Osteoblast (primary cell): ENCODE measurements at places on chromosomes 1 and 21. TPM values are rescaled to one million over a fixed set of nuclear protein-coding genes. Genes with fewer than 3 reads are reported as not detected.
A peak's percentile ranks its signal among the peaks of the same experiment; 100 is the strongest.

The TEX50 gene
- not detected in 2 replicates for total RNA-seq

The ELF3 gene
- total RNA-seq = under 0.01 TPM in 2 replicates

The INSRR gene
- 0.29 and 0.36 TPM in 2 replicates for total RNA-seq

The DCST2 gene
- total RNA-seq = not detected in 2 replicates

The C1orf185 gene
- total RNA-seq = not detected in 2 replicates

The NAV1 gene
- 47.0 and 47.1 TPM in 2 replicates for total RNA-seq

The DISC1 gene
- total RNA-seq = 10.3 and 11.9 TPM in 2 replicates

The FAM163A gene
- total RNA-seq = not detected in 2 replicates

The PGLYRP3 gene
- not detected in 2 replicates for total RNA-seq

GRCh38 chr1:153572569-153573015 lies 6.9 kb upstream of the S100A2 start:
- DNase-seq = peak; percentile 96

DNA sequence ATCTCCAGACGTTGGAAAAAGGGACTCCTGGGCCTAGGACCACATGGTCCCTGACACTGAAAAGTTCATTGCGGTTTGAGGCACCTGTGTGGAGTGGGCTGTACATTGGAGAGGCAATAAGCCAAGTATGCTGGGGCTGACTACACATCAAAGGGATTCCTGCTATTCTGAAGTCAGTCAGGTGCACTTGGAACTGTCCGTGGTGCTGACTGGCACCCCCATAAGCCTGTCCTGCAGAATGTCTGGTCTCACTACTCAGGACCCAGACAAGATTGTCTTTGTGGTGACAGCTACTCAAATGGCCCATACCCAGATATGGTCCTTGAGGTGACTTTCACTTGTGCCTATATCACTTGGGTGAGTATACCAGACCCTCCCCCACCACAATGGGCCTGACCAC lies 150.6 kb downstream of the RWDD3 start:
- no peak for DNase-seq

DNA sequence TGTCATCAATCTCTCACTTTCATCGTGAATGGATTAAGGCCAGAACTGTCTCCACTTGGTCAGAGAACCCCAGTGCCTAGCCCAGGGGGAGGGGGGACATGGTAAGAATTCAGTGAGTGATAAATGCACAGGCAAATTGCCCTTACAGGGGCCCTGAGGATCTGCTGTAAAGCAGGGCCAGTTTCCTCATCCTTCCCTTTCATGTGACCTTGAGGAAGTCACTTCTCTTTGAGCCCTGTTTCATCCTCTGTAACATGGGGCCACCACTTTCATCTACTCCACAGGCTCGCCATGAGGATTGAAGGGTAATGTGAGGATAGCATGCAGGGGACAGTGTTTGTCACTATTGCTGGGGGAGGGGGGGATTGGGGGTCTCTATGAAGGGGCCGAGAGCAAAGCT lies 28.1 kb upstream of the C1QA start:
- DNase-seq = peak; percentile 31

- DNase-seq = peak; percentile 90
Observed at GRCh38 chr1:109979489-109980091, 5.0 kb upstream of the AHCYL1 start.

- DNase-seq = peak; percentile 94
Observed at GRCh38 chr1:247332623-247333361, 1.1 kb upstream of the ZNF496 start.

GRCh38 chr1:77282187-77282865 lies 507 bp downstream of the AK5 start:
- DNase-seq = no peak

- no peak for DNase-seq
Observed at GRCh38 chr1:25651036-25651640, 34.5 kb downstream of the MAN1C1 start.

GRCh38 chr1:98364544-98364943 lies 297.0 kb upstream of the SNX7 start:
- no peak for DNase-seq

- no peak for DNase-seq
Observed at GRCh38 chr21:15330872-15331271, 266.1 kb upstream of the NRIP1 start.

DNA sequence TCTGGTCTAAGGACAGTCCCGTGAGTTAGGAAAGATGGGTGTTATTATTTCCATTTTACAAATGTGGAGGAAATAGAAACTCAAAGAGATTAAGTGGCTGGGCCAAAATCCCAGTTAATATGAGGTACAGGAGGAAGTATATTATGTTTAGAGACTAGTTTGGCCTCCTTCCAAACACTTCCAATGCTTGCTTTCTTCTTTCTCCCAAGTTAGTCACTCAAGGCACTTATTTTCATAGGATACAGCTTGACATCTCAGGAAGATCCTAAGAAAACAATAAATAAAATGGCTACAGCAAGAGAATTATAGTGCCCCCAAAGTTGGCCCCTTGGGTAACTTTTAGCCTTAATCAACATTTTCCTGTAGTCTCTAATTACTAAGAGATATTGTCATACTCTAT lies 47.5 kb upstream of the IPO9 start:
- no peak for DNase-seq

DNA sequence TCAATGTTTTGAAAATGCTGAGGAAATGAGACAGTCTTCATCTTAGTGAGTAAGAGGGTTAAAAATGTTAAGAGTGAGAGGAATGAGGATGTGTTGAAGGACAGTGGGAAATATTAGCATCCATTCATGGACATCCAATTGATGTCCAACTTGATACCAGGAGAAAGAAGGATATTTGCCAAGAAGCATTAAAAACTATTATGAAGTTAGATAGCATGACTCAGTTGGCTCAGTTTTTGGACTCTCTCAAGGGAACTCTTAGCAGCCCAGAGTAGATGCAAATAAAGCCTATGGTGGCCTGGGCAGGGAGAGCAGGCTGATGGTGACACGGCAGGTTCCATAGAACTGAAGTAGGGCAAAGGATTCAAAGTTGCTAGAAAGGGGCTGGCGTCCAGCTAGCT lies 171.0 kb downstream of the ZZZ3 start:
- no peak for DNase-seq

DNA sequence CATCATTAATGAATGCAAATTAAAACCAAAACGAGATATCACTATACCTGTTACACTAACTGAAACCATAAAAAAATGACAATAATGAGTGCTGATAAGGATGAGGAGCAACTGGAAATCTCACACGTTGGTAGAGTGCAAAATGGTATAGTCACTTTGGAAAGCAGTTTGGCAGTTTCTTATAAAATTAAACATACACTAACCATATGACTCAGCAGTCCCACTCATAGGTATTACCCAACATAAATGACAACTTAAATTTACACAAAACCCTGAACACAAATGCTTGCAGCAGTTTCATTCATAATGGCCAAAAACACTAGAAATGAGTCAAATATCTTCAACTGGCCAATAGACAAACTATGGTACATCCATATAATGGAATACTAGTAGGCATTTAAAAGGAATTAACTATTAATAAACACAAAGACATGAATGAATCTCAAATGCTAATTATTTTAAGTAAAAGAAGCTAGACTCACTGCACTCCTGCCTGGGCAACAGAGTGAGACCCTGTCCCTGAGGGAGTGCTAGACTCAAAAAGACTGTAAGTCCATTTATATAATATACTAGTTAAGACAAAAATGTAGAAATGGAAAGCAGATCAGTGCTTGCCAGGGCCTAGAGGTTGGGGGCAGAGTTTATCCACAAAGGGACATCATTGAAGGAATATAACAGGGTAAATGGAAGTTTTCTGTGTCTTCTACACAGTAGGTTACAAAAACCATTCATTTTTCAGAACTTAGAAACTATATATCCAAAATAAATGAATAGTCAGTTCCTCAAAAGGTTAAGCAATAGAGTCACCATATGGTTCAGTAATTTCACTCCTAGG lies 77.4 kb downstream of the EIF4G3 start:
- DNase-seq = no peak

GRCh38 chr1:94234615-94235014 lies 2.8 kb downstream of the ARHGAP29 start:
- DNase-seq = no peak

DNA sequence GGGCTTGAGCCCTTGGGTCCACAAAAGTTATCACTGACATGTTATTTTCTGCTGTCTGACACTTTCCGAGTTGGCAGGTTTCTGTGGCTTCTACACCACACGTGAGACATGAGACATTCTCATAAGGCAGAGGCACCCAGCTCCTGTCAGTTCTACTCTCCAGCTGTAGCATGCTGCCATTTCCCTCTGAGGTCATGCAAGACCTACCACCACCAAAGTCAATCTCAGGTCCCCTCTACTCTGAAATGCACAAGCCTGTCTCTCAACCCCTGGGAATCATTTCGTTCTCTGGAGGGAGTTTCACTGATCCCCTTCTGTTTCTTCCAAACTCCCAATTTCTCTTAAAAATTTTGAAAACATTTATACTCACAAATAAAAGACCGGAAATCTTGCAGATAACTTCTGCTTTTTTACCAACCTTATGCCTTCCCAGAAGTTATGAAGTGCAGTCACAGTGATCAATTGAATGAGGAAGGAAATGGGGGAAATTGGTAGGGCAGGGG lies 39.5 kb upstream of the CR2 start:
- DNase-seq = no peak

GRCh38 chr1:34975338-34975737 lies 9.8 kb downstream of the TMEM35B start:
- DNase-seq = no peak

- no peak for DNase-seq
Observed at GRCh38 chr1:179599623-179600249, 8.1 kb downstream of the TDRD5 start.

DNA sequence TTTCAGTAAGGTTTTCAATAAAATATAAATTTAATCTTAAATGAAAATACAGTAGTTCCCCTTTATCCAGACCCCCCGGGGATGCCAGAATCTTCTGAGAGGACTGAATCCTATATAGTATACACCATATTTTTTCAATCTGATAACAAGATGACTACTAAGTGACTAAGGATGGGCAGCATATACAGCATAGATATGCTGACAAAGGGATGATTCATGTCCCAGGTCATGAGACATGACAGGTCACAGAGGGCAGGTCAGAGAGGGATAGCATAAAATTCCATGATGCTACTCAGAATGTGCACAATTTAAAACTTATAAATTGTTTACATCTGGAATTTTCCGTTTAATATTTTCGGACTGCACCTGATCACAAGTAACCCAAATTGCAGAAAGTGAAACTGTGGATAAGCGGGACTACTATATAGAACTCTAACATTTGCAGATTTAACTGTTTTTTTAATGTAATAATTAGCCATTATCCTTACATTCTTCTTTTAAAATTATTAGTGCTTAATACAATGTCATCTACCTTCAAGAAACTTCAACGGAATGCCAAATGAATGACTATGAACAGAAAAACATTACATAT lies 48.8 kb downstream of the LRRC40 start:
- DNase-seq = no peak

DNA sequence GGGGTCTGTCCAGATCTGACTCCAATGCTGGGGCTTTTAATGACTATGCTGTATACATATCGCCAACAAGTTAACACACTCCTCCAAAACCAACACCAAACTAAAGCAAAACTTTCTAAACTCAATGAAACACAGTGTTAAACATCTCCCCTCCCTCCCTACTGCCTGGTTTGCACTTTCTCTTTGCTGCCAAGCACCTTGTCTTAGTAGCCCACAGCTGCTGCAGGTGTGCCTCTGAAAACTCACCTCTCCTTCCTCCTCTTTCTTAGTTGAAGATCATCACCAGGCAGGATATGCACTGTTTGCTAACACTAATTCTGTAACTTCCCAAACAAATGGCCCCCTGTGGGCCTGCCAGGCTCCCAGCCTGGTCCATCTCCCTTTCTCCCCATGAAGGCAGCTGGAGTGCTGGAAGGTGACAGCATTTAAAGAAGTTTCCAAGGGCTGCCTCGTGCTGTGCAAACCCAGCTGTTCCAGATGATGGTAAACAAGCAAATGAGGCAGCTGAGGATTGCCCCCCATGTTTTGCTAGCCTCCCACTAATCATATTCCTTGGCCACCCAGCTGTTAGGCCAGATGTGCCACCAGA lies 213.7 kb downstream of the ASTN1 start:
- no peak for DNase-seq
